ENCODE measurements at places on chromosomes 4 and X.

- no peak for DNase-seq
These were observed 99.0 kb upstream of the SHOX start for GRCh38 chrX:531611-531936.

DNA sequence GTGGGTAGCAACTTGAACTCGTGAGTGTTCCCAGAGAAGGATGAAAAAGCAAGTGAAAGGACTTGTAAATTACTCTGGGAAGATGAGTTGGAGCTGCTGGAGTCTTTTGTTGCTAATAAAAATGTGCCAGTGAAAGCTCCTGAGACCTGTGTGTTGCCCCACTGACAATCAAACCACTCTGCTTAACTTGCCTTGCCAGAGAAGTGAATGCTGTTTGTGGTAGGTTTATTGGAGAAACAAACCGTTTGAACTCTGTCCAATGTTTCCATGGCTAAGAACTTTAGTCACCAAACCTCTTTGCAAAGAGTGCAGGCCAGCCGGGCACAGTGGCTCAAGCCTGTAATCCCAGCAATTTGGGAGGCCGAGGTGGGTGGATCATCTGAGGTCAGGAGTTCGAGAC is 586.9 kb downstream of the PCDH7 start:
- DNase-seq, result no peak

GRCh38 chr4:55154290-55154880 is 29.0 kb upstream of the KDR start:
- DNase-seq, result no peak

GRCh38 chr4:113212613-113213012 is 163.2 kb downstream of the ANK2 start:
- no peak for DNase-seq

- no peak for DNase-seq
These were observed 6.0 kb downstream of the PTPN13 start for GRCh38 chr4:86600007-86600653.

- peak; percentile 29 for DNase-seq
These were observed 219.0 kb downstream of the TLL1 start for GRCh38 chr4:166091912-166092510.

- no peak for DNase-seq
These were observed 227.1 kb downstream of the FGF13 start for GRCh38 chrX:138484451-138484850.

GRCh38 chr4:86586626-86587380 is 7.3 kb upstream of the PTPN13 start:
- DNase-seq, result no peak

Measured in A172 (cell line).